Endothelial cell of umbilical vein (primary cell): ENCODE measurements at places on chromosomes 11 and 22. TPM values are rescaled to one million over a fixed set of nuclear protein-coding genes. Genes with fewer than 3 reads are reported as not detected.

- no peaks in the 10 kb centered on the region for H3K4me1 ChIP-seq
- H3K27ac ChIP-seq: no peak overlapping the region
- H3K36me3 ChIP-seq: no peaks in the 10 kb centered on the region
- no peak for DNase-seq
- H3K4me3 ChIP-seq: no peak overlapping the region
- no peaks in the 10 kb centered on the region for H3K27me3 ChIP-seq
Observed at GRCh38 chr11:79262221-79262620, 178.6 kb downstream of the TENM4 start.

DTX4 gene
- 0.51 and 0.91 TPM in 2 replicates for total RNA-seq

- H3K4me1 ChIP-seq: peaks cover 8% of the 10 kb centered on the region
- H3K27me3 ChIP-seq: no peaks in the 10 kb centered on the region
- no peaks in the 10 kb centered on the region for H3K36me3 ChIP-seq
- no peak overlapping the region for H3K27ac ChIP-seq
Observed at GRCh38 chr11:35820614-35821013, 123.2 kb upstream of the LDLRAD3 start.

DNA sequence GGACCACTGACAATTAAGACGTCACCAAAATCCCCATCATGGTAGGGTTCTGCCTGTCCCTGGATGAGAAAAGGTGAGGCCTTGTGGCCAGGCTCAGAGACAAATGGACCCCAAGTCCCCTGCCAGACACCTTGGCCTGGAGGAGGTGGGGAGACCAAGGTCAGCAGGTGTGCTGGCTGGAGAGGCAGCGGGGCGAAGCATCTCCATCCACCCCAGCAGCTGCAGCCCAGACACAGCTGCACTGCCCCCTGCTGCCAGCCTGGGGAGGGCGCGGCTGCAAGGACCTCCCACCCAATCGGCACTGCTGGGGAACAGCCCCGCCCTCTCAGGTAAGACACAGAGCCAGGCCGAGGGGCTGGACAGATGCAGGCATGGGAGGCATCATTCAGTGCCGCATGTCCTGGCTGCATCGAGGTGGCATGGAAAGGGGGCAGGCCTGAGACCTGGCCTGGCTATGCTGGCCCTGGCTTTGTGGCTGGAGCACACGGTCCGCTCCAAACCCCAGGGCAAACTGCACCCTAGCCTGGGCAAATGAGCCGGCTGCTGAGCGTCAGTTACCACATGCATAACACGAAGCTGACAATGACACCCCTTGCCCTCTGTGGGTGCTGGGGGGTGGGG lies 12.2 kb upstream of the MFNG start:
- no peak overlapping the region for H3K27ac ChIP-seq
- DNase-seq: peak; percentile 20
- H3K4me1 ChIP-seq: peaks cover 51% of the 10 kb centered on the region
- H3K4me3 ChIP-seq: no peak overlapping the region
- no peaks in the 10 kb centered on the region for H3K27me3 ChIP-seq
- H3K36me3 ChIP-seq: no peaks in the 10 kb centered on the region

DNA sequence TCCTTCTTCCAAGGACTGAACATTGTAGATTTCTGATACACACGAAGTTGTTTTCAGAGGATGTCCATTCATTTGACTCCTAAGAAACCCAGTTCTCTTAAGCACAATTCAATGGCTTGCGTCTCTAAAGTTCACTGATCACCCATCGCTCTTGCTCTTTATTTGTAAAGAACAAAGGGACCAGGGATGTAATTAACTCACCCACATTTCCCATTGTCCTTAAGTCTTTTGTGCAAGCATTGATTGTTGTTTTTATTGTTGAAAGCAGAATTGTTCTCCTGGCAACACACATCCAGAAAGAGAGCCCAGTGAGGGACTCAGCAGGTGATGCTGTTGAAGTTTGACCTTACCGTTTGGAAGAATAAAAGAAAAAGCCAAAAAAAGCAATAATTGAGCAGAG lies 59.2 kb downstream of the SPON1 start:
- H3K4me3 ChIP-seq: no peak overlapping the region
- H3K27me3 ChIP-seq: no peaks in the 10 kb centered on the region
- no peaks in the 10 kb centered on the region for H3K4me1 ChIP-seq

DNA sequence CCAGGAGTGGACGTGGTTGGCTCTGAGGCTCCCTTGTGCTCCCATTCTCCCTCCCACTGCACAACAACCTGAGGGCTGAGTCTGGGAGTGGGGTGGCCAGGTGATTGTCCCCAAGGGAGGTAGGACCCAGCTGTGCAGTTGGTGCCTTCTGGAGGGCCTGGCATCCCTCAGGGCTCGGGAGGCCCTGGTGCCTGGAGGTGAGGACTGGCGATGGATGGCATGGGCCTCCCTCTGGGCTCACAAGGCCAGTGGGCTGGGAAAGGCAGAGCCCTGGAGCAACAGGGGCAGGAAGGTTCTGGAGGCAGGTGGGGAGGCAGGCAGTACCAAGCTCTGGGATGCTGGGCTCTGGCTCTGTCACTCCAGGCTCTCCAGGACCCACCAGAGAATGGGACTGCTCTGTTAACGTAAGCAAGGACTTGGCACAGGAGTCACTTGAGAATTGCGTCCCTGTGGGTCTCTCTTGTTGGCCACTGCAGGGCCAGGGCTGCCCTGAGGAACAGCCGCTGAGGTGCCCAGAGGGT lies 114.2 kb downstream of the KCNQ1OT1 start:
- H3K27ac ChIP-seq: no peak overlapping the region
- no peaks in the 10 kb centered on the region for H3K36me3 ChIP-seq
- no peaks in the 10 kb centered on the region for H3K4me1 ChIP-seq
- no peaks in the 10 kb centered on the region for H3K27me3 ChIP-seq

UPK3A gene
- not detected in 2 replicates for total RNA-seq

DNA sequence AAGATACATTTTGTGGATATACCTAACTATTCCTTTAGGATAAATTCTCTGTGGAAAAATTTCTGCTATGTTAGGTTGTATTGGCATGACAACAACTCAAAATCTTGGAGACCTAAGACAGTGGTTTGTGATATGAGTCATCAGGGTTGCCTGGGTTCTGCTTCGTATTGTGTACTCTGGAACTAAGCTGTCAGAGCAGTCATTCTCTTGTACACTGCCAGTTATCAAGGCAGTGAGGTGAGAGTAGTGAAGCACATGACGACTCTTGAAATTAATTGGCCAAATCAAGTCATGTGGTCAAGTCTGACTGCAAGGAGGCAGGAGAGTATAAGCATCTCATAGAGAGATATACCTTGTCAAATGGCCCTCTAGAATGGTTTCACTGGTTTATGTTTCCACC lies 104.4 kb downstream of the FANCF start:
- no peaks in the 10 kb centered on the region for H3K36me3 ChIP-seq
- no peaks in the 10 kb centered on the region for H3K4me1 ChIP-seq
- DNase-seq: no peak
- no peak overlapping the region for H3K27ac ChIP-seq

SYT12 gene
- not detected in 2 replicates for total RNA-seq

DNA sequence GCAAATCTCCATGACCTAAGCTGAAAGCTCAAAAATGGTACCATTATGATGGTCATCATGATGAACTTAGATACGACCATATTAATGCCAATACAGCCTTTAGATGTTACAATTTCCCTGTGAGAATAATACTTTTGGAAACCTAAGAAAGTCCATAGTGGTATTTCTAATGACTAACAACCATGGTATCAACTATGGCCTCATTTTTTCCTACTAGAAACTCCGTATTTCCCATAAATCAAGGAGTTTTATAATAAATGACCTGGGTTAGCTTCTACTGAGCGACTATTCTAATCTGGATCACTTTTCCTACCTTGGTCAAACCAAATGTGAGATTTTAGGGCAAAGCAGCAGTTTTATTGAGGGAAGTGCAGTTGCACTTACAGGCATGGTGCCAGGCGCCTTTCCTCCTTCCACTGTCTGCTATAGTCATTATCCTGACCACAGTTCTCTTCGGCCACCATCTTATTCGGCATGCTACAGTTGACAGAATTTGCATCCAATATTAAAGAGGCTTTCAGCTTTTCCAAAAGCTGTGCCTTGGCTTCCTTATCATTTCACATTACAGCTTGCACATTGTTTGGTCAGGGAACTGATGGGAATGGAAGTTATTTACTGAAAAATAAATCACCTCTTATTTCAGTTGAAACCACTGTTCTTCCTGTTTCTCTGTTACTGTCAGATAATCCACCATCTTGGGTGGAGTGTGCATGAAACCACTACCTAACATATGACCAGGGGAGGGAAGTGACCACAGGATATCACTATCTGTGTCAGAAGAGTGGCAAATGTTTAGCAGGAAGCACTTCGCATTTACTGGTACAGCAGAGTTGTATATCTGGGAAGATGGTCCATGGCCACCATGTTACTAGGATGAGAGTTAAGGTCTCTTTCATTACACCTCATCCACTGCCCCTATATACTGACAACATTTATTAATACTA lies 74.5 kb upstream of the PICALM start:
- no peak overlapping the region for H3K27ac ChIP-seq
- H3K27me3 ChIP-seq: no peaks in the 10 kb centered on the region
- no peaks in the 10 kb centered on the region for H3K4me1 ChIP-seq
- H3K36me3 ChIP-seq: no peaks in the 10 kb centered on the region
- DNase-seq: no peak
- no peak overlapping the region for H3K4me3 ChIP-seq

- peak; percentile 97 for DNase-seq
- no peak overlapping the region for H3K4me3 ChIP-seq
- peaks cover 4% of the 10 kb centered on the region for H3K36me3 ChIP-seq
Observed at GRCh38 chr11:74822170-74822569, 73.5 kb downstream of the RNF169 start.

DNA sequence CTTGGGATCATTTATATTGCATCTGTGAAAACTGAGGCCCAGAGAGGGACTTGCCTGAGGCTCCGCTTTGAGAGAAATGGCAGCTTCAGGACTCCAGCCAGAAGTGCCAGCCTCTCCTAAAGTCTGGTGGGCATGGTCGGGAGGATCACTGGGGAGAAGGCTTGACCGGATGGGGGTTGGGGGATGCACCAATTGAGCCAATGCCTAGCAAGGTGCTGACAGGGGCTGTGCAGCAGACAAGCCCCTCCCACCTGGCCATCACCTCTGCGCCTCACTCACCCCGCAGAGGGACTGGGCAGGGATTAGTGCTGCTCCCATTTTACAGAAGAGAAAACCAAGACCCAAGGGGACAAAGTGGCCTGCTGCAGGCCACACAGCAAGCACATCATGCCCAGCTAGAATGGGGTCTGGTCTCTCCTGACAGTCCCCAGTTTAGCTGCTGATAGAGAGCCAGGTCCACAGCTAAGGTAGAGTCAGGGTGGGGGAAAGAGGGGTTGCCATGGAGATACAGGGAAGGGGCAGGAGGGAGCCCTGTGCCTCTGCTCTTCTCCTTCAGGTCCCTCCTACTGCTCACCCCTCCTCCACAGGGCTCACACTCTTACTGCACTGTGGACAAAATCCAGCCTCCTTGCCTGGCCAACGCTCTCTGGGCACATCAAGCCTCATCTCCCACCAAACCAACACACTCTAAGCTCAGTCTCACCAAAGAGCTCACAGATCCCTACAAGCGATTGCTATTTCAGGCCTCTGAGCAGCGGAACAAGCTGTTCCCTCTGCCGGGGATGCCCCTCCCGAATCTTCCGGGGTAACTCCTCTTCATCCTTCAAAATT lies 29.5 kb downstream of the TEF start:
- H3K27ac ChIP-seq: no peak overlapping the region
- H3K4me1 ChIP-seq: peaks cover 10% of the 10 kb centered on the region
- DNase-seq: no peak
- H3K27me3 ChIP-seq: no peaks in the 10 kb centered on the region
- H3K4me3 ChIP-seq: no peak overlapping the region

TMA7B gene
- not detected in 2 replicates for total RNA-seq

DNA sequence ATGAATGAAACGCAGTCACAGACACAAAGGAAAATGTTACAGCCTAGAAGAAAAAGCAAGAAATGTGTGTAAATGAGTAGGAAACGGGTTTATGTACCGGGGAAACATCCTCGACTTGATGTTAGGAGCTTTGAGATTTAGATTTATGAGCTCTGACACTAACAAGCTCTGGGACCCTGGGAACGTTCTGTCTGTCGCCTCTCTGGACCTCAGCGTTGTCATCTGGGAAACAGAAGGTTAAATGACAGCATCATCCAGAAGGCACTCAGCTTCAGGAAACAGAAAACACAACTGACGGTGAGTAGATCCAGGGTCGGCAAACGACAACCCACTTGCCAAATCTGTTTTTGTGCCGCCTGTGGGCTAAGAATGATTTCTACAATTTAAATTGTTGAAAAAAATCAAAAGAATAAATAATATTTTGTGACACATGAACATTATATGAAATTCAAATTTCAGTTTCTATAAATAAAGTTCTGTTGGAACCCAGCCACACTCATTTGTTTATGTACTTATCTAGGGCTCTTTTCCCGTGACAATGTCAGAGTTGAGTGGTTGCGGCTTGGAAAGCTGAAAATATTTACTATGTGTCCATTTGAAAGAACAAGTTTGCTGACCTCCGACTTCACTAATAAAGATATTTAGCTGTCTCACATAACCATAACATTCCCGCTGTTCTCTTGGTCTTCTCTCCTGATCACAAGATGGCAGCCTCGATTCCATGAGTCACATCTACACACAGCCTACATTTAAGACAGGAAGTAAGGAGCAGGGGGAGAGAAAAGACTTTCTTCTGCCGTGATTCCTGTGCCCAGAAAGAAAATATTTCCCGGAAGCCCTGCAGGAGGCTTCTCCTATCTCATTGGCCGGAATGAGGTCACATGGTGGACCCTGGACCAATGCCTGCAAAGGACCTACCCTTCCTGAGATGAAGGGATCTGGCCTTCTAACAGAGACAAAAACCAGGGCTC lies 47.1 kb upstream of the SYT13 start:
- no peak overlapping the region for H3K27ac ChIP-seq
- peak; percentile 49 for DNase-seq
- H3K4me1 ChIP-seq: peaks cover 10% of the 10 kb centered on the region
- H3K27me3 ChIP-seq: no peaks in the 10 kb centered on the region
- H3K4me3 ChIP-seq: no peak overlapping the region

KLHDC7B gene
- total RNA-seq: not detected in 2 replicates

YPEL1 gene
- total RNA-seq: 6.2 and 6.5 TPM in 2 replicates

- no peaks in the 10 kb centered on the region for H3K4me1 ChIP-seq
- no peak for DNase-seq
- H3K27ac ChIP-seq: no peak overlapping the region
- H3K36me3 ChIP-seq: no peaks in the 10 kb centered on the region
- peaks cover 8% of the 10 kb centered on the region for H3K27me3 ChIP-seq
Observed at GRCh38 chr11:72519220-72519881, 85.0 kb upstream of the CLPB start.

DNA sequence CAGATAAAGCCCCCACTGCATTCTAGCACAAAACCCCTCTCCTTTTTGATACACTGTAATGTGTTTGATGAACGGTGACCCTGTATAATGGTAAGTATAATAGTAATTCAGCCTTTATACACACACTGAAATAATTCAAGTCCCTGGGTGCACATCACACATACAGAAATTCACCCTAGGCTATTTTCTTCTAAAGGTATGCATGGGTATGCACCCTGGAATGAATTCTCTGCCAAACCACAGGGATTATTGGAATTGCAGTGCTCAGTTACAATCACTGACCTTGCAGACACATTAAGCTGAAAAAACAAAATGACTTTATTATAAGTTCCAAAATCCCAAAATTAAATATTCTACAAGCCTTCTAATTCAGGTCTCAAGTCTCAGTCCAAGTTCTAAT lies 245.9 kb upstream of the FAT3 start:
- no peaks in the 10 kb centered on the region for H3K27me3 ChIP-seq
- DNase-seq: no peak
- H3K27ac ChIP-seq: no peak overlapping the region

UBQLNL gene
- total RNA-seq: 0.28 and 0.33 TPM in 2 replicates

GRCh38 chr11:7672960-7673723 lies at the start of gene CYB5R2:
Gene CYB5R2 (minus strand): TSS chr11:7673500. CDS start chr11:7672825, 675 bp downstream.
- peaks cover 4% of the 10 kb centered on the region for H3K4me1 ChIP-seq
- peaks cover 4% of the 10 kb centered on the region for H3K27me3 ChIP-seq
- H3K36me3 ChIP-seq: no peaks in the 10 kb centered on the region
- no peak within 1 kb of the TSS for H3K27ac ChIP-seq
- peak; percentile 15 for DNase-seq

ACTN3 gene
- 0.18 TPM in 1 of 2 replicates, not detected in the other for total RNA-seq

IL17REL gene
- 0.12 and 0.15 TPM in 2 replicates for total RNA-seq
